Frontal cortex (tissue), 4 donors: ENCODE measurements at places on chromosomes 13 and 19. TPM values are rescaled to one million over a fixed set of nuclear protein-coding genes. Genes with fewer than 3 reads are reported as not detected.

The B3GNT3 gene
- not detected for total RNA-seq

The APC2 gene
- 116 TPM for total RNA-seq

The ACP7 gene
- not detected for total RNA-seq

The DPF1 gene
- 39.9 TPM for total RNA-seq

The SPACA4 gene
- total RNA-seq: not detected

The CGB5 gene
- total RNA-seq: not detected

The CLC gene
- not detected for total RNA-seq

The ELAVL3 gene
- 98.2 TPM for total RNA-seq

The PPM1N gene
- total RNA-seq: 0.82 TPM

The SMIM44 gene
- not detected for total RNA-seq

The AP1M1 gene
- total RNA-seq: 28.1 TPM

The PVR gene
- total RNA-seq: 23.2 TPM

The SMARCA4 gene
- total RNA-seq: 85.2 TPM

The PSG2 gene
- not detected for total RNA-seq

The CYP2A6 gene
- total RNA-seq: not detected

The TTC9B gene
- total RNA-seq: 37.5 TPM

The CLEC11A gene
- 2.4 TPM for total RNA-seq

The IGSF23 gene
- not detected for total RNA-seq

The CD37 gene
- total RNA-seq: 0.82 TPM
